ENCODE measurements at places on chromosomes 5 and 9. TPM values are rescaled to one million over a fixed set of nuclear protein-coding genes. Genes with fewer than 3 reads are reported as not detected.

The PCDHA1 gene
- total RNA-seq = 0.35 TPM

DNA sequence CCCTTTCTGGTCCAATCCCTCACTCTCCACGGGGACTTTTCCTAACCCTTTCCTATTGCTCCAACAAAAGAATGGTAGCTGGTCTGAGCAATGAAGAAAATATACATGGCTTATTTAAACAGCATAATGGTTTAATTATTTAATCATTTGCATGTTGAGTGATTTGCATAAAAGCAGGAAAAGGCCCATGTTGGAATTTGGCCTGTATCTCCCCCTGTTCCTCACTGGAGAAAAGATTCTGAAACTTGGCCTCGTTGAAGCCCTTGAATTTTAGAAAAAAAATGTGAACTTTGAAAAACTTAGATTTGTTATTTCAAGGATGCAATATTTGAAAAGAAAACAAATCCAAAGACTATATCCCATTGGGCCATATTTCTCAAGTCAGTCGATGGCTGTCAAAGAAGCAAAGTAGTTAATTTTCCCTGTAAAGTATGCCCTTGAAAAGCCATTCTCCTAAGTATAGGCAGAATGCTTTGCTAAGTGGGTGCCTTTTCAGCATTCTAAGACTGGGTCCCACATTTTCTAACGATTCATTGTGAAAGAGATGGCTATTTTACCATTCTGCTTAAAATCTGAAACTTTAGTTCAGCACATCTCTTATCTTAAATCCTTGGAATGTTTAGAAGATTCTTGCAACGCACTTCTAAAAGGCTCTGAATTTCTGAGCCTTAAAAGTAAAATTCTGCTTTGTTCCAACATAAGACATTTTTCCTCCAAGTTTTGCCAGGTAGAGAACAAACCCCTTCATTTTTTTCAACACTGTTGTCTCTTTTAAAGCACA lies 428.8 kb downstream of the ARHGEF28 start:
- DNase-seq = no peak

DNA sequence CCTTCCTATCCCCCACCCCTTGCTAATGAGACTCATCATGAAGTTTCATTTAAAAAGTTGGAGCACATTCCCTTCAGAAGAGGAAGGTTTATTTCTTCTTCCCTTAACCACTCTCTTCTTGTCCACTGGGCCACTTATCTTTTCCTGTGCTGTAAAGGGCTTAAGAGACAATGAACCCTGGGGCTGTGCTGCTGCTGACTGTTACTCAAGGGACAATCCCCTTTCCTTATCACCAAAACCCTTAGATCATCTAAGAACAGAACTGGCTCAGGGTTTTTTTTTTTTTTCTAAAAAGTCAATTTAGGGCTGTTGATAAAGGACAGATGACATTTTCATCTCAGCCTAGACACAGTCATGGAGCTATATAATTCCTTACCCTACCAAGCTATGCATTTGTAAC lies 29.6 kb downstream of the CAPSL start:
- DNase-seq = no peak

GRCh38 chr5:73946919-73947602 lies 321.1 kb downstream of the ARHGEF28 start:
- peak; percentile 88 for DNase-seq

- no peak for DNase-seq
Measured at GRCh38 chr5:57324181-57324580, 150.3 kb downstream of the GPBP1 start.

DNA sequence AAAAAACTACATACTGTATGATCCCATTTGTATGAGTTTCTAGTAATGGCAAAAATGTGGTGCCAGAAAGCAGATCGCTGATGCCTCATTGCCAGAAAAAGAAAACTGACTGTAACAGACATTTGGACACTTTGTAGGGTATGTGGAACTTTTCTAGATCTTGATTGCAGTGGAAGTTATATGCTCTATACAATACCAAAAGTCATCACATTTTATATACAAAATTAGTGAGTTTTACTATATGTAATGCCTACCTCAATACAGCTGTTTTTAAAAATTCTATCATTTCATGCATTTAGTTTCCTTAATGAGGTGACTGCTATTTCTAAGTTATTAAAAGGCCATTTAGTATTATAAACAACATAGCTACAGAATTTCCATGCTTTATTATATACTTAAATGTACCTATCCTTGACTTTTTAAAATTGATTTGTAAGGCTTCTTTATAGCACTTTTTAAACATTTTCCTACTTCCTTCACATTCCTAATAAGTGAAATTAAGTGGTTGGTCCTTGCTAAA lies 199.9 kb downstream of the CWC27 start:
- no peak for DNase-seq

DNA sequence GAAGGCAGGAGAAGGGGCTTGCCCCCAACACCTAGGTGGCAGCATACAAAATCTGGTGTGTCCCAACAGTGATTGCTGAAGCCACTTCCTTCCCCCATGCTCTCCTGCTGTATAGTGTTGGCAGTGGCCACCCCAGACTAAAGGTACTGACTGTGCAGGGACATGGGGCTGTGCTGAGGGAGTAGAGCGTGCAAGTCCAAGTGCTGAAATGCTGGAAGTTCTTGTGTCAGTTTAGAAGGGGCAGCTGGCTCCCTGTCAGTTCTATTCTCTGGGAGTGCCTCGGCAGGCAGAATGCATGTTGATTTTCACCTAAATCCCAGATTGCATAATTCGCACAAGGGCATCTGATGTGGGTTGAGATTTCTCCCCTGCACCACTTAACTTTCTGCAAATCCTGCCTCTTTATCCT lies 68.6 kb downstream of the GDNF start:
- DNase-seq = no peak

GRCh38 chr5:123808461-123809380 lies 296.7 kb downstream of the CSNK1G3 start:
- no peak for DNase-seq

- peak; percentile 38 for DNase-seq
Measured at GRCh38 chr5:52989781-52990527, 802 bp downstream of the ITGA2 start.

The SPATA31E1 gene
- not detected for total RNA-seq

DNA sequence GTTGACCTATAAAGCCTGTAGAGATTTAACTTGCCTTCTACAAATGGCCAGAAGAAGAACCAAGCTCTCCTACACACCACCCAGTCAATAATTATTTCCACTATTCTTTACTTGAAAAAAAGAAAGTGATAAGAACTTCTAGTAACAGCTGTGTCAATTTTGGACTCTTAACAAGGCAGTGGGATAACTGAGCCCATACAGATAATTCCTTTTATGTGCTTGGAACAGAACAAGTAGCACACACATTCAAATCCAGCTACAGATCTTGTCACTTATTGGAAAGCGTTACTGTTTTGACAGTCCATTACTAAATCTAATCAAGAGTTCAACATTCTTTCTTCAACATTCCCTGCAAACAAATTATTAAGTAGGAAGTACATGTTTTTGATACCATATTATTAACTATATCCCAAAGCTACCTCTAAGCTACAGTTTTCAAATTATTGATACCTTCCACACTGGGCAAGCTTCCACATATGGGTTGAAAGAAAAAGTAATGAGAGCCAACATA lies 6.3 kb downstream of the PTGER4 start:
- DNase-seq = no peak

DNA sequence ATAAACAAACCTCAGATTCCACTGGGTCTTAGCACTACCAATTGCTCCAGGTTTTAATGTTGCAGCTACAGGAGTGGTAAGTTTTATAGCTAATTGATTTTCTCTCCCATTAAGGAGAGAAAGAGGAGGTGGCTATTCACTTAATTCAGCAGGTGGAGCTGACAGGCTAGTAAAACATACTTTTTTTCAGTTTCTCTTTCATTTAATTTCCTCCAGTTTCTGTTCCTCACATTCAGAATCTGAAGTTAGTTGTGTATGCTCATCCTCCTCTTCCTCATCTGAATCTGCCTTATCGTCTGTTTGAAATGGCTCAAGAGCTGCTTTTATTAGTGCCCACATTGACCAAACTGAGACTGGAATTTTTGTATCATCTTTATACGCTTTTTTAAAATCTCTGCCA lies 98.0 kb downstream of the PLPPR1 start:
- no peak for DNase-seq

- DNase-seq = peak; percentile 30
Measured at GRCh38 chr5:102754767-102755431, at the start of gene PAM. TSS of gene PAM (plus strand) at chr5:102755305. CDS start at chr5:102866196, 110,891 bp downstream.

The TMEM171 gene
- 11.3 TPM for total RNA-seq

The PTGDS gene
- total RNA-seq = not detected

The ADGRD2 gene
- total RNA-seq = not detected

DNA sequence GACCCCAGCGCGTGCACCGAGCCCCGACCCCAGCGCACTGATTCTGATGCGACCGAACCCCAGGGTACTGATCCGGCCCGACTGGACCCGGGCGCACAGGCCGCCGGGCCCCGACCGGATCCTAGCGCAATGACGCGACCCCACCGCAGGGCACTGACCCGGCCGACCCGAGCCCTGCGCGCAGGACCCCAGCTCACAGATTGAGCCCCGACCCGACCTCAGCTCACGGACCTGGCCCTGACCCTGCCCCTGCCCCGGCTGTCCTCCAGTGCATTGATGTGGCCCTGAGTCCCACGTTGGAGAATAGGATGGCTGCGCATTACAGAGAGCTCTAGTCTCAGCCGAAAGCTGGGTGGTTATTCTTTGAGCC lies 438 bp downstream of the TRIP13 start:
- no peak for DNase-seq

- DNase-seq = peak; percentile 78
Measured at GRCh38 chr5:31100047-31100575, 93.4 kb upstream of the CDH6 start.

- no peak for DNase-seq
Measured at GRCh38 chr9:130233587-130233945, 32.0 kb upstream of the HMCN2 start.

The NR5A1 gene
- not detected for total RNA-seq

- no peak for DNase-seq
Measured at GRCh38 chr9:8429157-8429556, 629.6 kb upstream of the DMAC1 start.

DNA sequence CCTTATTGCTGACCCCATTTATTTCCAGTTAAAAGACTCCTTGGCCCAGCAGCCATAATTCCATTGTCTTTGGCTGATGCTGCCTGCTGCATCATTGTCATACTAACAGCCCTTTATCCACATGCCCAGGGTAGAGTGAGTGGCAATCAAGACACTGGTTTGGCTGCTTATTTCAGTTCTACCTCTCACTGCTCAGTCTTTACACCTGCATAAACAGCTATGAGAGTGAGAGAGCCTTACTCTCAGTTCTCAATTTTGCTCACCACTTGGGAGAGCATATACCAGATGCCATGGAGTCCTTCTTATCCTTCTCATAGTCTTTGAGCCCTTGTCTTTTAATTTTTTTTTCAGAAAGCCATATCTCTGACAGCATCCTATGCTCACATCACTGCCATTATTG lies 596.9 kb upstream of the CYLC2 start:
- DNase-seq = no peak

DNA sequence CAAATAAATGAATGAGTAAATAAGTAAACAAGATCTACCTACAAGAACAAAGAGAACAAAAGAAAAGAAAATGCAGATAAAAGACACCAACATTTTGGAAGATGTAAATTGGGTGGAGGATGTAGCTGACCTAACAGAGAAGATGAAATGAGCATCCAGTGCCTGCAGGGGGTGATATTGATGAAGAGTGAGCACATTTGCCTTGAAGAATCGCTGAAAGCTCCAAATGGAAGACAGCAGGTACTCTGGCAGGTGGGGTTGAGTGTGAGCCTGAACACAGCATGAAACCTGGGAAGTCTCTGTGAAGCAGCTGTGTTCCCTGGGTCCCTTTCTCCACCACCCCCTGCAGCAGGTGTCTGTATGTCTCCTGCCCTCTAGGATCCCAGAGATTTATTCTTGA lies 125.6 kb downstream of the NXNL2 start:
- peak; percentile 48 for DNase-seq

- no peak for DNase-seq
Measured at GRCh38 chr9:114902786-114903524, 27.4 kb downstream of the TNFSF8 start.

The PDCD1LG2 gene
- 1.9 TPM for total RNA-seq

The PCDHGA9 gene
- total RNA-seq = 3.2 TPM

GRCh38 chr5:17192191-17192590 lies 25.2 kb upstream of the BASP1 start:
- DNase-seq = no peak

The SLCO6A1 gene
- not detected for total RNA-seq

The CSF1R gene
- not detected for total RNA-seq

The FOXD4L6 gene
- 0.10 TPM for total RNA-seq

DNA sequence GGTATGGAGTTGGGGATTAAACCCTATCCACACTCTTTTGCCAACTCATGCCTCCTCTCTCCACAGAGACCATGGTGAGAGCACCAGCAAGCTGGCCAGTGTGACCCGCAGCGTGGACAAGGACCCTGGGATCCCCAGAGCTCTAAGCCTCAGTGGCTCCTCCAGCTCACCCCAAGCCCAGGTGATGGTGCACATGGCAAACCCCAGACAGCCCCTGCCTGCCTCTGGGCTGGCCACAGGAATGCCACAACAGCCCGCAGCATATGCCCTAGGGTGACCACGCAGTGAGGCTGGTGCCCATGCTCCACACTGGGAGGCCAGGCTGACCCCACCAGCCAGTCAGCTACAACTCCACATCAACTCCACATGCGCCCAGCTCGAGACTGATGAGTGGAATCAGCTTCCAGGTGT lies 11.5 kb upstream of the CARD19 start:
- no peak for DNase-seq

The SCGB3A1 gene
- not detected for total RNA-seq

DNA sequence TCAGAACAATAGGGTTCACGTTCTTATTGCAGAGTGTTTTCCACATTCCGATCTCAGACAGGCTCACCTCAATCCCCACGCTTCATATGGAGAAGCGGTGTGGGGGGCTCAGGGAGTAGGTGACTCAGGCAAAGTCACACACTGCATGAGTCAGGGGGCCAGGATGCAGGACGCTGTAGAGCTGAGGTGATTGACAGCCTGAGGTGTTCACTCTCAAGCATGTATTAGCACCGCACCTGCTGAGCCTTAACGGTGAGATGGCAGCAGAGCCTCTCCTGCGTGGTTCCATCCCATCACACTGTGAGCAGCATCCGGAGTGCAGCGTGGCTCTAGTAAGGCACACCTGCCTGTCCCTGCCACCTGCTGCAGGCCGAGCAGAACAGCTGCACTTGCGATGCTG lies 194.0 kb downstream of the IRX2 start:
- DNase-seq = no peak

The IL9 gene
- total RNA-seq = not detected

DNA sequence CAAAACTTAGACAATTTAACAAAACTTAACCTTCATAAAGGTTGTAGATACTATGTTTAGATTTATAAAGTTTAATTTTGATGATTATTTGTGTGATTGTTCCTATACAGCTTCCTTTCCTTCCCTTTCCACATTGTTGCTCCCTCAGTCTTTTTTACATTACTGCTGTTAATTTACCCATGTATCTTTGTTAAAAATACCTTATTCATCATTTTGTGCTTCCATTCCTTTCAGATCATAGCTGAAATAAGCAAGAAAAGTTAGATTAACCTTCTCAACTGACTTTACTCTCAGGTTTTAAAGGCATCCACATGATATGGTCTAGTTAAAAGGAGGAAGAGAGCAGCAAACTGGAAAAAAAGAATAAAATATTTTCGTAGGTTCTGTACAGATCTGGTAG lies 2.0 kb downstream of the SMAD5 start:
- DNase-seq = no peak

GRCh38 chr5:175617447-175617846 lies 40.4 kb upstream of the HRH2 start:
- DNase-seq = no peak

GRCh38 chr9:134180786-134181647 lies 16.7 kb upstream of the RNU6ATAC start:
- DNase-seq = no peak

GRCh38 chr5:151239237-151239861 lies 13.6 kb upstream of the GM2A start:
- DNase-seq = peak; percentile 32

The SPINK7 gene
- not detected for total RNA-seq
